Right renal pelvis (tissue), 4 donors: ENCODE measurements at places on chromosomes 1 and 21.
A peak's percentile ranks its signal among the peaks of the same experiment; 100 is the strongest.

DNA sequence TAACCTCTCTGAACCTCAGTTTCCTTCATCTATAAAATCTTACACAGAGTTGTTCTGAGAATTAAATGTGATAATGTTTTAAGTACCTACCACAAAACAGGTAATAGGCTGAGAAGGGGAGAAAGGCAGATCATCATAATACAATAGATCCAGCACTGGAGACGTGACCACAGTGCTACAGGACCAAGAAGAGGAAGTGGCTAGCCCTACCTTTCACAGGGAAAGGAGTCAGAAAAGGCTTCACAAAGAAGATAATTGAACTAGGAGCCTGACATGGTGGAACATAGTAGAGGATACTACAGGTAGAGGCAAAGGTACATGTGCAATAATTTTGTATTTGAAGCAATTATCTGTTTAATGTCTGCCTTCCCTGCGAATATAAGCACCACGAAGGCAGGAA is 45.1 kb downstream of the ERI3 start:
- no peak for DNase-seq

DNA sequence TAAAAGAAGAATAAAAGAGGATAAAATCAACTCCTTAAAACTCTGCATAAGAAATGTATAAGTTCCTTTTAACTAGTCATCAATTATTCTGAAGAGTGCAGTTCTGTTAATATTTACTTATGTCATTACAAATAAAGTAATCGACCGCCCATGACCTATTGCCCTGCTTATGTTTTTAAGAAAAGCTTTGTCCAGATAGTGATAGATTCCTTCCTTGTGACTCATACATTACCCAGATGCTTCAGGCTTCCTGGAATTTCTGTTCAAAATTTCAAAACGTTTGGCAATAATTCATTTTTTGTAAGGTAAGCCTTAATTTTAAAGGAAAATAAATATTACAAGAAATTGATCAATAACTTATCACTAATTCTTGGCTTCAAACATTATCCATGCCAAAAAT is 918.2 kb upstream of the ADGRL2 start:
- no peak for DNase-seq

- peak; percentile 39 for DNase-seq
These were observed 36.4 kb upstream of the BCL9 start for GRCh38 chr1:147504801-147505311.

- peak; percentile 45 for DNase-seq
These were observed 12.0 kb upstream of the FCAMR start for GRCh38 chr1:206982216-206982615.

DNA sequence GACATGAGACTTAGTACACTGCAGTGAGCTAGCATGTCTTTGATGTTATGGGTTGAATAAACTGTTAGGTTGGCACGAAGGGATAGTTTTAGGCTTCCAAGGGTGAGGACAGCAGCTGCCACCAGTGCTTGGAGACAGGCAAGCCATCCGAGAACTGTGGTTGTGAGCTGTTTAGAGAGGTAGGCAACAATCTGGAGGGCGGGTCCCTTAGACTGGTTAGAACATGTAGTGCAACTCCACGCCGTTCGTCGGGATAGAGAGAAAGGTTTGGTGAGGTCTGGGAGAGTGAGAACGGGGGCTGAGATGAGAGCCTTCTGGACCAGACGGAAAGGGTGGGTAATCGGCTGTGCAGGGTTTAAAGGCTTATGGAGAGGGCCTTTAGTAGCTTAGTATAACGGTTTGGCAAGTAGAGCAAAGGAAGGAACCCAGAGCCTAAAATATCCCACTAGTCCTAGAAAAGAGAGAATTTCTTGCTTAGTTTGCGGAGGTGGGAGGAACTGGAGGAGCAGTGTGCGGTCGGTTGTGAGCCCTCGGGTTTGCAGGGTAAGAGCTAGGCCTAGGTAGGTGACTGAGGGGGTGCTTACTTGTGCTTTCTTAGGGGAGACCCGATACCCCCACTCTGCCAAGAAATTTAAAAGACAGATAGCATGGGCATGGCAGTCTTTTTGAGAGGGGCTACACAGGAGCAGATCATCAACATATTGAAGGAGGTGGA is 72.8 kb downstream of the CNST start:
- no peak for DNase-seq

DNA sequence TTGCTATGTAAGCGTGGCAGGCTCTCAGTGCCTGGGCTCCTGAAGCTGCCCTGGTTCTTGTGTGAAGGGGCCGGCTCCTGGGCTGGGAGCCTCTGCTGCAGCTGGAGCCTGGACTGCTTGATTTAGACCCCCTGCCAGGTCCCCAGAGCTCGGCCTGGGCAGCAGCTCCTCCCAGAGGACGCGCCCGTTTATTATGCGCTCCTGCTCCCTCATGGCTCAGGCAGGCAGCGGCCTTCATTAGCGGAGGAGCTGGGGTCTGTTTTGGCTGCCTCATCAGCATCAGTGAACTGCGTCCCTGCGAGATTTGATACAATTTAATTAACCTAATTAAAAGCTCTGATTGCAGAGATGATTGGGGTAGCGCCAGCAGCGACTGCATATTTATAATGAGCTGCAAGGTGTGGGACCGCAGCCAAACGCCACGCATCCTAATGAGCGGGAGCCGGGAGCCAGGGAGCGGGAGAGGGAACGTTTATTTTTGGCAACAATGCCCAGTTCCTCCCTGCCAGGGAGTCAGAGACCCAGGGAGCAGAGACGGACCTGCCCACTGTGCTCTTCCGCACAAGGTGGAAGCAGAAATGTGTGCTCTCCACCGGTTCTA is 16.6 kb downstream of the UTP11 start:
- DNase-seq = no peak

DNA sequence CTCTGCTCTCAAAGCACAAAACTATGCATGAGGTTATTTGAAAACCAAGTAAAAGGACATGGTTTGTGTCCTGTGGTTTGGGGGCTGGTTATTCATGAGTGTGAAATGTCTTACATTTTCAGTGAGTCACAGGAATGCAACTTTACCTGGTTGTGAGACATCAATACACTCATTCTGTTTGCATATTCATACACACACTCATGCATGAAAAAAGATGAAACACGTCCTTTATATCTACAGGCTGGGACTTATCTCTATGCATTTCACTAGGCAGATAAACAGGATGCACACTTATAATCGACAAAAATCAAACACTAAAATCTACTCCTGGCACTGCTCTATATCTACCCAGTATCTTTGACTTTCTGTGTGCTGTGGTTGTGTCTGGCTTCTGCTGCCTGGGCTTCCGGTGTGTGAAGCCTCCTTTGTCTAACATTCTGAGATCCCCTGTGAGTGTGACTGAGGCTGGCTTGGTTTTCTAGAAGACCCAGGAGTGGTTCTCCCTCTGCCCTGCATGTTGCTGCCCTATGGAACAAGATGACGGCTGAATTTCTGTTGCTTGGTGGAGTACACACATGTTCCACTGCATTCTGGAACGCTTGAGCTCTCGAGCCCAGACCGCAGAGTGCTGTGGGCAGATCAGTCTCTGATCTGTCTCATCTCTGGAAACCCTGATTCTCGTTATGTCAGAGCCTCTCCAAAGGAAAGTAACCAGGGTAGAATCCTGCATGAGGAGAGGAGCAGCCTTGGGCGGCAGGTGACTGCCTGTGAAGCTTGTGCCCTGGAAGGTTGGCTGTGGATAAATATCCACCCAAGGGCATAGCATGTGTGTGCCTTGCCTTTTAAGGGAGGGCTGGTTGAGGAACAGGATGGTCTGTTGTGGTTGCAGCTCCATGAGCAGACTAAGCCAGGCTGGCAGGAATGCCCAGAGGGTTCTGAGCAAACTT is 19.7 kb upstream of the FASLG start:
- DNase-seq = no peak

DNA sequence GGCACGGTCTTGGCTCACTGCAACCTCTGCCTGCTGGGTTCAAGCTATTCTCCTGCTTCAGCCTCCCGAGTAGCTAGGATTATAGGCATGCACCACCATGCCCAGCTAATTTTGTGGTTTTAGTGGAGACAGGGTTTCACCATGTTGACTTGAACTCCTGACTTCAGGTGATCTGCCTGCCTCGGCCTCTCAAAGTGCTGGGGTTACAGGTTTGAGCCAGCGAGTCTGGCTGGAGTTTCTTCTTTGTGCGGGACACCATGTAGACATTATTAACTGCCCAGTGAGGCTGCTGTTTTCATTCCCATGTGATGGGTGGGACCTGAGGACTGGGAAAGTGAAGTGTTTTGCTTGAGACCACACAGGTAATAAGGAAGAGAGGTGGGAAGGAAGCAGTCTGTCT is 23.3 kb downstream of the PLA2G5 start:
- no peak for DNase-seq

- no peak for DNase-seq
These were observed 68.3 kb downstream of the PRRX1 start for GRCh38 chr1:170732252-170732588.

DNA sequence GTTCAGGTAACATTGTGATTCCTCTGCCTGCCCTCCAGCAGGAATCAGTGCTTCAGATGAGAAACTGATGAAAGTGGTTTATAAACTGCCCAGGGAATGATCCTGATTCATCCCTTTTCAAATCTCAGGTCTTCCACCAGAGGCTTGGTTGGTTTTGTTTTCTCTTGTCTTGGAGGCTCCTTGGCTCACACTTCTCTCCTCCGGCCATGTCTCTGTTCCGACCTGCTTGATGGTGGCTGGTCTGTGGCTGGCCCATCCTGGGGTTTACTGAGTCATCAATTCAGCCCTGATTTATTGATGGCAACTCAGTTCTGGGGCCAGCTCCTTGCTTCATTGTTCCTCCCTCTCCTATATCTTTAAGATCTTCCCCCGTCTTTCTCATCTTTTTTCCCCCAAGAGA is 56.6 kb upstream of the SLC2A1 start:
- DNase-seq = no peak

DNA sequence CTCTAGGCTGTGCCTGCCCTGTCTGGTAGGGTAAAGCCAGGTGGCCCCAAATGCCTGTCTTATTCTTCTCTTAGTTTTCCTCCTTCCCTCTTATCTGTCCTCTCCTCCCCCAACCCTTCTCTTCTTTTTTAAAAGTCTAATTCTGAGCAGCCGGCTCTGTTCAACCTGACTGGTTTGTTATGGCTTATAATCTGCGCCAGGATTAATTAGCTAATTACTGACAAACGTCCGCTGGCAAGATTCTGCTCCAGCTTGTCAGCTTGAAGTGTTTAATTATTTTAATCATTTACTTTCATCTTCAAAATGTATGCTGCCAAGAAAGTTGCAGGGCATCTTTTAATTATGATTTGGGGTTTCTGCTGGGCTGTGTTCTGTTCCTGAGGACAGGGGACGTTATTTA is 27.2 kb upstream of the PSMB2 start:
- no peak for DNase-seq

DNA sequence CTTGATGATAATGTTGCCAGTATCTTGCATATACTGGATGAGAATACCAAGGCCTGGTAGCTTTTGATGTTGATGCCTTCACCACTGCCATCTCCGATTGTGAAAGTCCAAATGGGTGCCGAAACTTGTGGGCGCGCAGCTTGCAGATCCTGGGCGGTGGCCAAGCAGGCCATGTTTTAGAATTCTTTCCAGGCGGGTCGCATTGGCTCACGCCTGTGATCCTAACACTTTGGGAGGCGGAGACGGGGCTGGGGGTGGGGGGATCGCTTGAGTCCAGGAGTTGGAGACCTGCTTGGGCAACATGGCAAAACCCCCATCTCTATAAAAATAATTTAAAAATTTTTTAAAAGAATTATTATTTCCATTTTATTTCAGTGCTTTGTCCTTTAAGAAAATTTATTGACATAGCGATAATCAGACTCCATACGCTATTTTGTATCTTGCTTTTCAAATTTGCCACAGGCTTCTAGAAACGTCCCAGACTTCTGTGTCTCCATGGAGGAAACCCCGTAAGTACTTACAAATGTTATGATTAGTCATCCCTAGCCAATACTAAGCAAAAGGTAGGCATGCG is 592 bp upstream of the ZNF326 start:
- no peak for DNase-seq

- DNase-seq = no peak
These were observed 134.4 kb downstream of the ZNF281 start for GRCh38 chr1:200275415-200275814.

GRCh38 chr1:229590119-229590518 is 31.6 kb upstream of the ABCB10 start:
- DNase-seq = no peak

DNA sequence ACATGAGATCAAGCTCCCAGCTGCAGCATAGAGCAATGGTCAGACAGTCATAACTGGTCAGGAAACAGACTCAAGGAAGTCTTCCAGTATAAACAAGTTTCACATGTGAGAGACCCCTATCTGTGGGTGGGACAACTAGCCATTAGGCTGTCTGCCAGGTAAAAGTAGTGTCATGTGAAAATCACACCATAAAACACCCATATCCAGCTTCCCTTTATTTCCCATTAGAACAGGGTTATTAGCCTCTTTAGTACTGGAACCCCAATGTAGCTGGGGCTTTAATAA is 426.7 kb downstream of the KCNT2 start:
- DNase-seq = no peak

GRCh38 chr1:111489604-111490003 is 13.8 kb downstream of the ADORA3 start:
- no peak for DNase-seq

DNA sequence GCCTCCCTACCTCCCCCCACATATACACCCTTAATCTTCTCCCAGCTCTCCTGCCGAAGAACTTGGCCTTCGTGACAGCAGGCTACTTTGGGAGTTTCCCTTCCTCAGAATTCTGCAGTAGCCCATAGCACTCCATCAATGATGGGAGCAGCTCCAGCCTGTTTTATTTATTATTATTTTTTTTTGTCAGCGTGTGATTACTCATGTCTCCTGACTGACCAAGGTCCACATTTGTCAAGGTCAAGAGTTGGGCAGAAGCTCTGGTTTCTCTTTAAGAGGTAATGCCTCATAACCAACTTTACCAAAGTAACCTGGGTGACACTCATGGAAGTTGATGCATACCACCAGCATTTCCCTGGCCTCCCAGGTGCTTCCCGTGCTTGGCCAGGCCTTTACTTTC is 125.4 kb downstream of the ZZZ3 start:
- DNase-seq = no peak

DNA sequence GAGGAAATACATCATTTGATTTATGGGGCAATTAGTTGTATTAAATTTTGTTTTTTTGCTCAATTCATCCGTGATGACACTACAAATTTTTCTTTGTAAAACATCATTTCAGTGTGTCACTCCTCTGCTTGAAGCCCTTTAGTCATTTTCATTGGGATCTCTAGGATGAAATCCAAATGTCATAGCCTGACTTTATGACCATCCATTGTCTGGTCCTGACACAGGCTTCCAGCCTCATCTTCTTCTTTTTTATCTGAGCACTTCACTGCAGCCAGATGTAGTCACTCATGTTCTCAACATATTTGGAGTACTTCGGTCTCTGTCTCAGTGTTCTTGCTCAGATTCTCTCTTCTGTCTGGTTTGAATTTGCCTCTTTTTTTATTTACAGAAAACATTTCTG is 173.1 kb downstream of the HMCN1 start:
- no peak for DNase-seq

GRCh38 chr1:10908266-10908665 is 104.2 kb upstream of the TARDBP start:
- DNase-seq = no peak

GRCh38 chr1:100643471-100644196 is 75.9 kb upstream of the VCAM1 start:
- DNase-seq = no peak

GRCh38 chr1:221837896-221838295 is 96.0 kb upstream of the DUSP10 start:
- no peak for DNase-seq
